Type B pancreatic cell (in vitro differentiated cells): ENCODE measurements at places on chromosomes 7 and 10.
A peak's percentile ranks its signal among the peaks of the same experiment; 100 is the strongest.

- no peak for DNase-seq
Observed at GRCh38 chr7:32164341-32164996, 94.3 kb upstream of the PDE1C start.

DNA sequence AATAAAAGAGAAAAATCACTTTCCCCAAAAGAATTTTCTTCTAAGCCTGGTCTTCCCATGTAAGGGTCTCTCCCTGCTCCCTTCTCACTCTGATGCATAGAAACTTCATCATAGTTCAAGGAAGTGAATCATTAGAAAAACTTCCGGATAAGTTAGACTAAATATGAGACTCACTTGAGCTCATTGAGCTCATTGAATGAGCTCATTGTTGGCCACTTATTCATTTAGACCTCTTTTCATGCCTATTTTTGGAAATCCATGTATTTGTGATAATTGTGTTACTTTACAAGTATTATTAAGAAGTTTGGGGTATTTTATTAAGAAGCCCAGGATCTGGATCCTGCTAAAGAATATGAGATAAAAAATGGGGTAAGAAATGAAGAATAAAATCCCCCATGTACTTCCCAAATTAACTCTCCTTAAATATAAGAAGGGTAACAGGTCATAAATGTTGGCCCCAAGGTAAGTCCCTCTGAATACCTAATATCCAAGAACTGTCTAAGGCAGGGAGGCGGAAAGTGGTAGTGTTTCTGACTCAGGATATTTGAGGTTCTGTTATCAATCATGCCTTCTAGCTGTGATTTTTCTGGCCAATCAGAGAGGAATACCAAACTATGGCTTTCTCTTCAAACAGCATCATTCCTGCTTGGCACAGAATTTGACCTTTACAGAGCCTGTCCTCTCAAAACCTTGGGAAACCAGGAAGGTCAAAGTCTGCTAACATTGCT, 236.5 kb upstream of the PTN start:
- no peak for DNase-seq

- DNase-seq: no peak
Observed at GRCh38 chr10:78436222-78436573, 402.5 kb downstream of the RPS24 start.

- DNase-seq: peak; percentile 42
Observed at GRCh38 chr10:48902096-48902495, 37.5 kb downstream of the LRRC18 start.

DNA sequence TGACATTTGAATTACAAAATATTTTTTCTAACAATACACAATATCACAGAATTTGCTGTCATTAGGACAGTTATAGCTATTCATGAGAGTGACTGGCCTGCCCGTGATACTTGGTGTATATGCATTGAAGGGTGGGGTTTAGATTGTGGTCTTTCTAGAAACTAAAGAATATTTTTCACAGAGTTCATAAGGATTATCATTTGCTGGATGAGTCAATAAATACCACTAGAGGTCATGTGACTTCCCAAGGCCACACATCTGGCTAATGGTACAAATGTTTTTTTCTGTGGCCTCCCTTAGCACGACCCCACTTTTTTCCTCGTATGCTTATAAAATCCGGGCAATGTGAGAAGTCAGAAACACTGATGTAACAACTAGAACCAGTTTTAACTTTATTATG, 5.2 kb downstream of the OPTN start:
- DNase-seq: no peak

DNA sequence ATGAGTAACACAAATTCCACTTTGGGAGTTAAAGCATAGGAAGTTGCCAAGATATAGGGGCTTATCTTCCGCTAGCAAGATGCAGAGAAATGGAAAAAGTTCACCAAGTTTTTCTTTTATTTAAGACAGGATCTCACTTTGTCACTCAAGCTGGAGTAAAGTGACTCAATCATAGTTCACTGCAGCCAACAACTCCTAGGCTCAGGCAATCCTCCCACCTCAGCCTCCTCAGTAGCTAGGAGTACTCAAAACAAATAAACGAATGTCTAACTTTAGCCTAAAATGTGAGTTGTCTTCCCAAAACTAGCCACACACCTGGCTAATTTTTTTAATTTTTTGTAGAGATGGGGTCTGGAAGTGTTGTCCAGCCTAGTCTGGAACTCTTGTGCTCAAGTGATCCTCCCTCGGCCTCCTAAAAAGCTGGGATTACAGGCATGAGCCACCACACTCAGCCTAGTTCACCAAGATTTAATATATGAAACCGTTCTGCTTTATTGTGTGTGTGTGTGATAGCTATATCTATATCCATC, 9.9 kb downstream of the VIM start:
- no peak for DNase-seq

DNA sequence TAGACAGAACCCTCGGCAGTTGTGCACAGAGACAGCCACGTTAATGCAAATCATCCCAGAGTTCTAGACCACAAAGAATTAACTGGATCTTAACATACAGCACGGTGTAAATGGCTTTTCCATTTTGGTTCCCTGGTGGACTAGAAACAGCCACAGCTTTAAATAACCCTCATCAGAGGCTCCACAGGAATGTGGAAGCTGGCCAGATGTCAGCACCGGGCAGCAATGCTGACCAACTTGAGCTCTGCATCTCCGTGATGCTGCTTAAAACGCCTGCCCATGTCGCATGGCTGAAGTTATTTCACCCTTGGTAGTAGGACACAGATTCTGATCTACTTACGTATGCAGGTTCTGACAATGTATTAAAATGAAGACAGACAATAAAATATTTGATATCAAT, 24.5 kb downstream of the RSU1 start:
- no peak for DNase-seq

- DNase-seq: no peak
Observed at GRCh38 chr7:155373359-155374273, 75.9 kb downstream of the INSIG1 start.
